ENCODE measurements at places on chromosomes 3 and 15. TPM values are rescaled to one million over a fixed set of nuclear protein-coding genes. Genes with fewer than 3 reads are reported as not detected.

- no peak for DNase-seq
Observed at GRCh38 chr15:72227192-72227586, 3.8 kb downstream of the PKM start.

DNA sequence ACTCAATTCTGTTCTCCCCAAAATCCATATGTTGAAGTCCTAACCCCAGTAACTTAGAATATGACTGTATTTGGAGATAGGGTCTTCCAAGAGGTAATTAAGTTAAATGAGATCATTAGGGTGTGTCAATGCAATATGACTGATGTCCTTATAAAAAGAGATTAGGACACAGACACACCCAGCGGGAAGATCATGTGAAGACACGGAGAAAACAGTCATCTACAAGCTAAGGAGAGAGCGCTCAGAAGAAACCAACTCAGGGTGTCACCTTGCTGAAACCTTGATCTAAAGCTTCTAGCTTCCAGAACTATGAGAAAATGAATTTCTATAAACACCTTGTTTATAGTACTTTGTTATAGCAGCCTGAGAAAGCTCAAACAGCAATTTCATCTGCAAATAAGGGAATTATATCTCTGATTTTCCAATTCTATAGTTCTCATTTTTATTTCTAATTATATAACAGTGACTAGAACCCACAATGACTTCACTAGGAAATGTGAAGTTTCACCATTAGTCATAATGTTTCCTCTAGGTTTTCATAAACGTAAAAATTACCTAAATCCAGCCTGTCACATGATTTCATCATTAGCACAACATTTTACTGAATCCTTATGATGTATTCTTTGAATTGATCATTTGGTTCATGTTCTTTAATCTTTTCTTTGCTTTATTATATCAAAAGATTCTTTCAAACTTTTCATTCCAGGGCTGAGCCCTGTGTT is 459.1 kb upstream of the MDFIC2 start:
- DNase-seq: no peak

- DNase-seq: no peak
Observed at GRCh38 chr3:191296041-191296541, 33.1 kb upstream of the CCDC50 start.

GRCh38 chr3:31165399-31165860 is 271.0 kb upstream of the GADL1 start:
- no peak for DNase-seq

DNA sequence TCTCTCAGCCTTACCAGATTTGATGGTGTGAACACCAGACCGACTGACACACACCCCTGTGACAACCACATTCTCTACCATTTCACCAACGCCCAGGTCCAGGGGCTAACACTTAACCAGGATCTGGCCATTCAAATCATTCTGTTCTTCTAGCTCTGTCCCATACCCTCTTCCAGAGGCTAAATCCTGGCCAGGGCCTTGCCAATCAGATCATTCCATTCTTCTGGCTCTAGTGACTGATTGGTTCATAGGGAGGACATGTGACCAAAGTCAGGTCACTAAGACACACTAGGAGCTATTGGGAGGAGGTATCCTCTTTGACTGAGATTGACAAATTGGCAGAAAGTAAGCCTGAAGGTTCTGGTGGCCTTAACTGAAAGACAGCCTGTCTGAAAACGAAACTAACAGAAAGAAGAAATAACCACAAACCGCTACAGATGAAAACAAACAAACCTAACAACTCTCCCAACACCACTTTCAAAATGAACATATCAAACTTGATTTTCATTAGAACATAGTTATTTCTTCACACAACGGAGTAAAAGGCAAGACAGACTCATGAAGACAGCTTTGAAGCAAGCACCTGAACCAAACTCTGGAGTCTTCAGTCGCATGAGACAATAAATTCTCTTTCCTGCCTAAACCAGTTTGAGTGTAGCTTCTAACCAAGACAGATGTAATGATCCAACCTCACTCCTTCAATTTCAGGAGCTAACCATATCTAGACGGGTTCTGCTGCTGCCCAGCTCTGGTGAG is 68.5 kb downstream of the TRANK1 start:
- no peak for DNase-seq

- DNase-seq: no peak
Observed at GRCh38 chr15:86863226-86863915, 783.7 kb downstream of the AGBL1 start.

DNA sequence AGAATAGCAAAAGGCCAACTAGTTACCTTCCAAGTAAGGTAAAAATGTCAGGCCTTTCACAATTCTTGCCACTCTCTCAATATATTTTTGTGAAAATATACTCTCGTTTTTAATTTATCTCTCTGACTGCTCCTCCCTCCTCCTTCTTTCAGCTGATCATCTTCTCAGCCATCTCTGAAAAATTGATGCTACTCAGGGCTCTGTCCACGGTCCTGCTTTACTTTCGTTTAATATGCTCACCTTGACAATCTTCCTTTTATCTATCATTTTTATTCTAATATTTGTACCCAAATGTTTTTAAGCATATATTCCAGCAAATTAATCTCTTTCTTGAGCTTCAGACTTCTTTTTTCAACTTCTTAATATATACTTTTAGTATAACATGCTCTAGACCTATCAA is 1362.1 kb downstream of the ROBO1 start:
- DNase-seq: no peak

GRCh38 chr15:98823012-98823458 is 174.7 kb downstream of the IGF1R start:
- no peak for DNase-seq

DNA sequence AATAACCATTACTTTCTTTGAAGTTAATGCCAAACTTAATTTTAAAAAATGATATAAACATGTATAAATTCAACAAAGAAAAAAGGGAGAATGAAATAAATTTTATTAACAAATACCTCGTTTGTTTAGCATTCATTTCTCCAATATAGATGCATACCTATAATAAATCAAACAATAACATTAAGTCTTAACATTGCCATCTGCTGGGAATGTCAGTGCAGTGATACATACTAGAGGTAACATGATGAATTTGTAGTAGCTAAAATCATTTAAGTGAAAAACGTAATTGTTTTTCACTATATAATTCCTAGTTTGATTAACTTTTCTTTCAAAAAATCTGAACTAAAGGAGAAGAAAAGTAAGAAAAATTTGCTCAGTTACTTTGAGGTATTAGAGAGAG is 340.2 kb upstream of the CBLB start:
- no peak for DNase-seq

- no peak for DNase-seq
Observed at GRCh38 chr3:169215461-169216352, 447.8 kb downstream of the MECOM start.

- no peak for DNase-seq
Observed at GRCh38 chr3:188929137-188929536, 242.6 kb upstream of the TPRG1 start.

ARNT2 gene
- total RNA-seq: 30.7 TPM

GRCh38 chr3:138935863-138936740 is 10.8 kb downstream of the FOXL2 start:
- DNase-seq: no peak

DNA sequence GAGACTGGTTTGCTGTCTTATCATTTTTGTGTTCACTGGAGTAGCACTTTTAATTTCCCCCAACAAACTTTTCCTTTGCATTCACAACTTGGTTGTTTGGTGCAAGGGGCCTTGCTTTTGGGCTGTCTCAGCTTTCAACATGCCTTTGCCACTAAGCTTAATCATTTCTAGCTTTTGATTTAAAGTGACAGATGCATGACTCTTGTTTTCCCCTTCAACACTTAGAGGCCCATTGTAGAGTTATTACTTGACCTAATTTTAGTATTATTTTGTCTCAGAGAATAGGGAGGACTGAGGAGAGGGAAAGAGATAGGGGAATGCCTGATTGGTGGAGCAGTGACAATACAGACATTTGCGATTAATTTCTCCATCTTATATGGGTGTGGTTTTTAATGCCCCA is 340.1 kb upstream of the MANF start:
- DNase-seq: no peak

DNA sequence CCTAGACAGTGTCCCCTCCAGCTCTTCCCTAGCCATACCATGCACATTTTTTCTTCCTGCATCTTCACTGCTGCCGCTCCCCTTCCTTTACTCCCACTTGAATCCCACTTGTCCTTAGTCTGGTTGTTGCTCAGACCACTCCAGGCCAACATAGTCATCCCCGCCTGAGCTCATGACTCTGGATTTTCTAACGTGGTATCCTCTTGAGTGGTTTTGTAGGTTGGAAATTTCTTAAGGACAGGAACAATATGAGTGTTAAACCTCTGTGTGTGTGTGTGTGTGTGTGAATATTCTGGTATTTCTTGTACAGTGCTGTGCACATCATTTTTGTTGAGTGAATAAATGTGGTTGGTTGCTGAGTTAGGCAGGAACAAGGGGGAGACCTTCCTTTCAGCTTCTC is 3.1 kb downstream of the BAHD1 start:
- DNase-seq: no peak

DNA sequence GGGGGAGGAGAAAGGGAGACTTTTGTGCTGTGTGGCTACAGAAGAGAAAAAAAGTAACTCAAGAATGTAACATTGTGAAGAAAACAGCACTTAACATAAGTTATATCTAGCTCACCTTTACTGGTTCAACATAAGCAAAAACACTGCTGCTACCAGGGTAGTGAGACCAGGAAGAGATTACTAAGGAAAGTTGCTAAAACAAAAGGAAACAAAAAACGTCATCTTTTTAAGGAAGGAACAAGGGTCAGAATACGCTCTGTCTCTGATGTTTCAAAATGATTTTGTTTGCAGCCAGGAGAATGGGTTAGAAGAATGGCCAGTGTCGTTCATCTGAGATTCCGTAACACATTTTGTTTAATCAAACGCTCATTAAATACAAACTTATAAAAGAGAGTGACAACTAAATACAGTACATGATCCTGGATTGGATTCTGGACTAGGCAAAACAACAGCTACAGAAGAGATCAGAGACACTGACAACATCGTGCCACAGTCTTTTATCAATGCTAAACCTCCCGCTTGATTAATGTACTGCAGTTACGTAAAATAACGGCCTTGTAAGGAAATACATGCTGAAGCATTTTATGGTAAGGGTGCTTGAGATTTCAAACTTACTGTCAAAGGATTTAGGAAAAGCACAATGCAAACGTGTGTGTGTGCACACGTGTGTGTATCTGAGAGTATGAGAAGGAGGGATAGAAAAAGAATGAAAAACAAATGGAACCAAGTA is 67.7 kb downstream of the FOXP1 start:
- DNase-seq: no peak

KCNH8 gene
- total RNA-seq: not detected

- DNase-seq: no peak
Observed at GRCh38 chr3:128012050-128012449, 40.2 kb upstream of the SEC61A1 start.

DNA sequence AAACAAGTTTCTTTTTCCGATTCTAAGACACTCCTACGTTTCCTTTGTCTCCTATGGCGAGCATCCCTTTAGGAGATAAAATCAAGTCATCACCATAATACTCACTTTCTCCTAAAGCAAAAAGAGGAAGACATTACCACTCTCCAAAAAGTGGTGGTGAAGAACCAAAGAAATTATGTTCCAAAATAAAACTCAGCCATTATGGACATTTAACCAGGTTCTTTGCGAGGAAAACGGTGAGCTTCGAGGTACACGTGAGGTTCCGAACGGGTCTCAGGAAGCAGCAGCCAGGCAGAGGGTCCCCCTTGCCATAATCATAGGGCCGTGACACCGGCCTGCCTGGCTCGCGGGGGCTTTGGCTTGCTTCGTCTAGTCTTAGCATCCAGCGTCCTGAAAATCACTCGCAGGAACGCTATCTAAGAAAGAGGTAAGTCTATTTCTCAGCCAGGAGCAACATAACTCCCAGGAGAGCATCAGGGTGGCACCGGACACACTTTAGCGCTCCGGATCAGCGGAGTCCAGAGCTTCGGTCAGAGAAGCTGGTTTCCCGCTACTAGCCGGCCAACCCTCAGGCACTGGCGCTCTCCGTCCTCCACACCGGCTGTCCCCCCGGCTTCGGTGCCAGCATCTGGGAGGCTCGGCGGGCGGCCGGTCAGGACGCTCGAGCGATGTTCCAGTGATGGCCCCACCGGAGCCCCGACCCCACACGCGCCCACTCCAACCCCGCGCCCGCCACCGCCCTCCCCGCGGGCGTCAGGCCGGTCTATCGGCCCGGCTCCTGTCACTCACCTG is 581 bp downstream of the IP6K1 start:
- peak; percentile 86 for DNase-seq

- no peak for DNase-seq
Observed at GRCh38 chr3:36379872-36380220, 458 bp upstream of the STAC start.

GRCh38 chr15:25693321-25694238 is 169.5 kb downstream of the ATP10A start:
- DNase-seq: peak; percentile 57

LRRC31 gene
- not detected for total RNA-seq

RTP3 gene
- total RNA-seq: not detected

RAB8B gene
- 34.8 TPM for total RNA-seq

DNA sequence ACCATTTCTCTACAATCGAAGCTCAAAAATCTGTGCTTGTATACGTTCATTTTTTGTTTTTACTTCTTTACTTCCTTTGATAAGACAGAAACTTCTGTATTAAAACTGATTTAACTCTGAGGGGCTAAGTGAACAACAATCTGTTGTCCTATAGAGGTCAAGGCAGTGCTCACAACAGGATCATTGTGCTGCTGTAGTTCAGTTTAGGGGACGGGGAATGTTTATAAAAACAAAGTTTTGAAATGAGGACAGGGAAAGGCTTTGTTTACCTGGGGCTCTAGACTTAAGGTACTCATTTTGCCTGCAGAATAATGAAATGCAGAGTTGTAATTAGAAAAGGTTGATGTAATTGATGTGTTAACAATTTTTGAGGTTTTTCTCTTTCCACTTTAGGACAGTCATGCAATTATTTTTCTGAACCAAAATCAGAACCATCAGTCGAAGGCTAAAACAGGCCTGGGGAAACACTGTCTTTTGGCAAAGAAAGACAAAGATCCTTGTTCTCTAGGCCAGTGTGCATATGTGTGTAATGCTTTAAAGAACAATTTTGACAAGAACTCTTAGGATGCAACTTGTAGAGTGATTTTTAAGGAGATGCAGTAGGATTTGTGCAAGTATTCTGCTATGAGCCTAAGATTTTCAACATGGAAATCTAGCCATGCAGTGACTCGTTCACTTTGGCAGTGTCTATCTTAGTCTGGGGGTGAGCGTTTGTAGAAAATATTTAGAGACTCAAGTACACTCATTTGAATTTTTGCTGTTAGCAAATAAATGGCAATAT is 165.2 kb downstream of the PGPEP1L start:
- DNase-seq: no peak

PARP15 gene
- total RNA-seq: not detected

- DNase-seq: no peak
Observed at GRCh38 chr3:108222853-108223565, 785 bp upstream of the IFT57 start.

FAM107A gene
- not detected for total RNA-seq
